ENCODE measurements at places on chromosomes 1 and 21.

DNA sequence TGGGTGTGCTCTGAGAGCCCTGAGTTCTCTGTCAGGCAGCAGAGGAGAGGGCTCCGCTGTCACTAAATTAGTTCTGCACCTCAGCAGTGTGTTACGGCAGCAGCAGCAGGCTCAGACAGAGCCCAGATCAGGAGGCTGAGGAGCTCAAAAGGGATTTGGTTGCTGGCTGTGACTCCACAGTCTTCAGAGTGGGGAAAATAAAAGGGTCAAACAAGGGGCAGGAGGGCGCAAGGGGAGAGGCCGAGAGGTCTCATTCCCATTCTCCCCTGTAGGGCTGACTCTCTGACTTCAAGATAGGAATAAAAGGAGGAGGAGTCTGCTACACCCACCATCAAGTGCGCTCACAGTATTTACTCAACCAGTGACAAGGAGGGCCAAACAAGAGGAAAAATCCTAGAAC lies 9.2 kb upstream of the SLC45A3 start:
- H3K27ac ChIP-seq: no peak overlapping the region
- DNase-seq: no peak
- H3K4me1 ChIP-seq: no peaks in the 10 kb centered on the region
- H3K4me3 ChIP-seq: no peak overlapping the region
- no peaks in the 10 kb centered on the region for H3K27me3 ChIP-seq
- no peaks in the 10 kb centered on the region for H3K36me3 ChIP-seq

GRCh38 chr1:26169198-26169554 lies 413 bp upstream of the C1orf232 start:
- H3K4me1 ChIP-seq: peaks cover 12% of the 10 kb centered on the region
- no peaks in the 10 kb centered on the region for H3K27me3 ChIP-seq
- H3K27ac ChIP-seq: peak overlapping the region; percentile 71
- no peak for DNase-seq

GRCh38 chr1:29912425-29912824 lies 676.1 kb downstream of the PTPRU start:
- no peaks in the 10 kb centered on the region for H3K36me3 ChIP-seq
- no peaks in the 10 kb centered on the region for H3K27me3 ChIP-seq
- DNase-seq: no peak
- H3K4me3 ChIP-seq: no peak overlapping the region
- no peaks in the 10 kb centered on the region for H3K4me1 ChIP-seq

DNA sequence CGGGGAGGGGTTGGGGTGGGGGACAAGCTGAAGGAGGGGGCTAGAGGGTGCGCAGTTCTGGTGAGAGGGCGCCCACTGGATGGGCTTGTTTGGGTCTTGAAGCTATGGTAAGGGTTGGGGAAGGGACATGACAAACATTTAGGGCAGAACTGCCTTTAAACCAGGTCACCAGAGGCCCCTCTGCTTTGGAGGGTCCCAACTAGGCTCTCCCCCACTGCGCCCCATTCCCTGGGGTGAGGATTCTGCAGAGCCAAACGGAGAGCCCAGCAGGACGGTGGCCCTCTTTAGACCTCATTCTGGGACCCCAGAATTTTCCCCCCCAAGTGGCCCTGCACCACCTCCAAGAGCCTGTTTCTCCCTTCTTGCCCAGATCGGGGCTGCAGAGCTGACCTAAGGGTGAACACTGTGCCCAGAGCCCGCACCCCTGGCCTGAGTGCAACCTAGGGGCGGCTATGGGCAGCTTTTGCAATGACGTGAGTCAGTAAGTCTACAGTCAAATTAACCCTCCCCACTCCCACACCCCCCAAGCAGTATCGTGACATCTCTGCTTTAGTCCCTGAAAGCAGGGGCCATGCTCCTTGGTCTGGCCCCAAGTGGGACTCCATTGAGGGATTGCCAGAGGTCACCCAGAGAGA lies 593.8 kb downstream of the MATN1 start:
- no peaks in the 10 kb centered on the region for H3K4me1 ChIP-seq
- H3K27me3 ChIP-seq: no peaks in the 10 kb centered on the region
- no peaks in the 10 kb centered on the region for H3K36me3 ChIP-seq
- no peak overlapping the region for H3K4me3 ChIP-seq

DNA sequence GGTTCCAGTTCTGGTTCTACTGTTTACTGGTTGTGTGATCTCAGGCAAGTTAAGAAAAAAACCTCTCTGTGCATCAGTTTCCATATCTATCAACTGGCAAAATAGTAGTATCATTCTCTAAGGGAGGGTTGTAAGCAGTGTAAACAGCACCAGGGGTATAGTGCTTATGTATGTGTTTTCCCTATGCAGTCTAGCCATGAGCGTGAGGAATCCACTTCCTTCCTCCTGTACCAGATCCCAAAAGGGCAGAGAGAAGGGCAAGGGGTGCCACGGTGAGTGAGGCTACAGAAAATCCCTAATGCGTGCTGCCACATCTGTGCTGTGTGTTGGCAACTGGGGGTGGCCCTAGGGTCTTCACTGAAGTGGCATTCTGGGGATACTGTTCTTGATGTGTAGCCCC lies 18.4 kb upstream of the RNF19B start:
- H3K4me3 ChIP-seq: no peak overlapping the region
- H3K4me1 ChIP-seq: no peaks in the 10 kb centered on the region
- no peak overlapping the region for H3K27ac ChIP-seq
- H3K36me3 ChIP-seq: no peaks in the 10 kb centered on the region
- no peak for DNase-seq

GRCh38 chr1:27646676-27647075 lies 11.7 kb upstream of the FGR start:
- H3K4me1 ChIP-seq: peaks cover 5% of the 10 kb centered on the region
- no peak overlapping the region for H3K4me3 ChIP-seq
- no peak for DNase-seq
- H3K27me3 ChIP-seq: no peaks in the 10 kb centered on the region
- no peak overlapping the region for H3K27ac ChIP-seq
- H3K36me3 ChIP-seq: no peaks in the 10 kb centered on the region

GRCh38 chr1:8889103-8889846 lies 10.8 kb upstream of the ENO1 start:
- no peak overlapping the region for H3K4me3 ChIP-seq
- no peak for DNase-seq
- no peaks in the 10 kb centered on the region for H3K27me3 ChIP-seq
- H3K36me3 ChIP-seq: no peaks in the 10 kb centered on the region
- H3K27ac ChIP-seq: peak overlapping the region; percentile 77

GRCh38 chr1:223542831-223543230 lies 122.7 kb downstream of the CAPN8 start:
- H3K4me1 ChIP-seq: no peaks in the 10 kb centered on the region
- H3K27me3 ChIP-seq: no peaks in the 10 kb centered on the region
- H3K36me3 ChIP-seq: no peaks in the 10 kb centered on the region
- H3K27ac ChIP-seq: no peak overlapping the region

- no peak for DNase-seq
- no peak overlapping the region for H3K4me3 ChIP-seq
- H3K4me1 ChIP-seq: peaks cover 54% of the 10 kb centered on the region
- H3K36me3 ChIP-seq: no peaks in the 10 kb centered on the region
- H3K27me3 ChIP-seq: no peaks in the 10 kb centered on the region
These were observed 33.2 kb downstream of the SSBP3 start for GRCh38 chr1:54372978-54373377.

- no peak for DNase-seq
- no peaks in the 10 kb centered on the region for H3K4me1 ChIP-seq
- H3K27ac ChIP-seq: no peak overlapping the region
- H3K36me3 ChIP-seq: no peaks in the 10 kb centered on the region
- H3K27me3 ChIP-seq: no peaks in the 10 kb centered on the region
These were observed 145.5 kb upstream of the SERTAD4 start for GRCh38 chr1:210087058-210087457.

DNA sequence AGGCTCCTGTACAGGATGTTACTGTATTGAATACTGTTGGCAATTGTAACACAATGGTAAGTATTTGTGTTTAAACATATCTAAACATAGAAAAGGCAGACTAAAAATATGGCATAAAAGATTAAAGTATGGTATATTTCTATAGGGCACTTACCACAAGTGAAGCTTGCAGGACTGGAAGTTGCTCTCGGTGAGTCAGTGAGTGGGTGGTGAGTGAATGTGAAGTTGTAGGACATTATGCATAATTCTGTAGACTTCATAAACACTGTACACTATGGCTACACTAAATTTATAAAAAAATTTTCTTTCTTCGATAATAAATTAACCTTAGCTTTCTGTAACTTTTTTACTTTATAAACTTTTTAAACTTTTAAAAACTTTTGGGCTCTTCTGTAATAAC lies 13.7 kb upstream of the TRIM62 start:
- H3K27ac ChIP-seq: no peak overlapping the region
- H3K4me3 ChIP-seq: no peak overlapping the region
- H3K4me1 ChIP-seq: no peaks in the 10 kb centered on the region
- H3K36me3 ChIP-seq: no peaks in the 10 kb centered on the region

- no peak for DNase-seq
- H3K27me3 ChIP-seq: no peaks in the 10 kb centered on the region
- H3K27ac ChIP-seq: no peak overlapping the region
- H3K36me3 ChIP-seq: no peaks in the 10 kb centered on the region
These were observed 22.3 kb downstream of the ACTA1 start for GRCh38 chr1:229411434-229412055.

GRCh38 chr1:29712284-29712651 lies 475.9 kb downstream of the PTPRU start:
- no peak for DNase-seq
- no peak overlapping the region for H3K4me3 ChIP-seq
- H3K36me3 ChIP-seq: no peaks in the 10 kb centered on the region
- H3K4me1 ChIP-seq: no peaks in the 10 kb centered on the region
- H3K27ac ChIP-seq: no peak overlapping the region
- no peaks in the 10 kb centered on the region for H3K27me3 ChIP-seq

DNA sequence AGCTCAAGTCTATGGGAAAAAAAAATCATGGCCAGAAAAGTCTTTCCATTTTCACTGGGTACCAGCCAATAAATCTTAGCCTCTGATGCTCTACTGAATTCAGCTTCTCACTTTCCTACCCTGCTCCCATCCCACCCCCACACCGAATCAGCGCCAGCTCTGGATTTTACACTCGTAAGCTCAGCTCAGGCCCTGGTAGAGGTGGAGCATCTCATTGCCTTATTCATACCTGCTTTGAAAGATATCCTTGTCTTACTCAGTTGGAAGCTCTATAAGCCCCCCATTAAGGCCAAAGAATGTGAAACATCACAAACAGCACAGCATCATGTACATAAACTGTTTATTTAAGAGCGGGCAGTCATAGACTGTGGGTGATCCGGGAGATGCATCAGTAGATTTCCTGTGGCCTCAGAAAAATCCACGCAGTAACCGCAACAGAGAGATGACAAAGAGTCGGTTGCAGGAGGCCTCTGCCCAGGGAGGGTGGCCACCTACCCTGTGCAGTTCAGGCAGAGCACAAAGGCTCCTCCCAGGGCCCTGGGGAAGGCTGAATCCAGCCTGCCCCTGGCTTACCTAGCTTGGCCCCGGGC lies 36.4 kb upstream of the ETS2 start:
- H3K4me3 ChIP-seq: no peak overlapping the region
- no peak overlapping the region for H3K27ac ChIP-seq

- H3K27ac ChIP-seq: no peak overlapping the region
- no peak for DNase-seq
- no peak overlapping the region for H3K4me3 ChIP-seq
- no peaks in the 10 kb centered on the region for H3K36me3 ChIP-seq
These were observed 62.2 kb downstream of the PSMG1 start for GRCh38 chr21:39120876-39121599.

- H3K4me1 ChIP-seq: peaks cover 23% of the 10 kb centered on the region
- H3K27me3 ChIP-seq: no peaks in the 10 kb centered on the region
- H3K36me3 ChIP-seq: no peaks in the 10 kb centered on the region
- no peak for DNase-seq
These were observed 5.5 kb downstream of the RASSF5 start for GRCh38 chr1:206512851-206513180.

DNA sequence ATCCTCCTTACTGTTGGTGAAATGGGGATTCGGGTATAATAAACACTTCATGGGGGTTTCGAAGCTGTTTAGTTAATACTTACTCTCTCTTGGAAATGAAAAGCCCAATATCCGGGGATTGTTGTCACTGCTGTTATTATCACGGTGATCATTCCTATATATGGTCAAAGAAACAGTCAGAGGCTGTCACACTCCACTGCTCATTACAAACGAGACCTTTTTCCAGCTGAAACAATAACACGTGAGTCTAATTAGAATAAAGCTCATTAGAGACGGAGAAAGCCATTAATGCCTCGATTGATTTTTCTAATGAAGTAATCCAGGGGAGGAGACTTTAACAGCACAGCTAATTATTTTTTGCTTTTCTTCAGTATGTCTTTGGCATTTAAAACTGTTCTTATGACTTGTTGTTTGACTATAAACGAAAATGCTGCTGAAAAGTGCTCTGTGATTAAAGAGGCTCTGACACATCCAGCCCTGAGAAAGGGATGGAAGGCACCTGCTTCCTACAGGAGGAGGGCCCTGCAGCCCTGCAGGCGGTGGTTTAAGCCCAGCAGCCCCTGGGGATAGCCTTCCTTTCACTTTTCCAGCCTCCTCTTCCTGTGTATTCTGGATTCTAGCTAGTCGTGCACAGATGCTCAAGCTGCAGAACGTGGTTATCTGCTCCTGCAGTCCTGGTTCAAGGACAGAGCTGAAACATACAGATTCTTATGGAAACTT lies 143.6 kb downstream of the EDEM3 start:
- H3K4me1 ChIP-seq: peaks cover 18% of the 10 kb centered on the region
- no peaks in the 10 kb centered on the region for H3K27me3 ChIP-seq
- H3K4me3 ChIP-seq: no peak overlapping the region
- no peaks in the 10 kb centered on the region for H3K36me3 ChIP-seq
- peak; percentile 47 for DNase-seq
- H3K27ac ChIP-seq: peak overlapping the region; percentile 71

DNA sequence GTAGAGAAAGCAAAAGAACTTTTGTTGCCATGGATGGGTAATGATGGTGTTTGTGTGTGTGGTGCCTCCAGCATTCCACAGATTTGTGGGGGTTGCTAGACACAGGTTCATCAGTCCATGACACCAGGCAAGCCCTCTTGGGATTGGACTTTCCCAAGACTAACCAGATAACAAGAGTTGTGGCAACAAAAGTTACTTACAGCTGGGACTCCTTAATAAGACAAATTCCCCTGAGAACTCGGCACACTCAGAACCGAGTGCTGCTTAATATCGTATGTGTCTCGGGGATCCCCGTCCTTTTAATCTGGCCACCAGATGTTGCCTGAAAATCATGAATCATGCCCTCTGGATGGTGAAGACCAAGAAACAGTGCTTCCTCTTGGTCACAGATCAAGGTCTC lies 193.3 kb downstream of the AJAP1 start:
- H3K4me3 ChIP-seq: no peak overlapping the region
- DNase-seq: no peak
- no peaks in the 10 kb centered on the region for H3K27me3 ChIP-seq
- H3K4me1 ChIP-seq: no peaks in the 10 kb centered on the region

- no peak for DNase-seq
- H3K27me3 ChIP-seq: no peaks in the 10 kb centered on the region
- H3K36me3 ChIP-seq: no peaks in the 10 kb centered on the region
- no peak overlapping the region for H3K27ac ChIP-seq
- no peak overlapping the region for H3K4me3 ChIP-seq
These were observed 499.6 kb upstream of the B3GALT2 start for GRCh38 chr1:193685986-193686385.

DNA sequence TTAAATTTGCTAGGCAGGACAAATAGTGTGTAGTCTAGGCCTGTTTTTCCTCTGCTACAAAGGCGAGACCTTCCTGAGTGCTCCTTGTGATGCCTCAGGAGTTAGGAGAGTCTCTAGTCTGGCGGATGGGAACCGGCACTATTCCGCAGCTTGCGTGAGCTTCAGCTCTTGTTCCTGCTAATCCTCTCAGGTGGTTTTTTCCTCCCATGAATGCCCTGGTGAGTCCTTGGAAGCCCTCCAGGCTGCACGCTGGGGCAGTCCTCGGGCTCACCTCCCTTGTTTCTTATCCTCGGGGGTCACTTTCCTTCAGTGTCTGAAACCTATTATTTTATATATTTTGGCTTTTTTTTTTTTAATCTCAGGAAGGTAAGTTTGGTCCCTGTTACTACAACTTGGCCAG lies 28.2 kb downstream of the UTS2 start:
- no peak for DNase-seq
- H3K36me3 ChIP-seq: no peaks in the 10 kb centered on the region
- no peak overlapping the region for H3K4me3 ChIP-seq
- no peaks in the 10 kb centered on the region for H3K27me3 ChIP-seq
- H3K4me1 ChIP-seq: no peaks in the 10 kb centered on the region
- no peak overlapping the region for H3K27ac ChIP-seq
